ENCODE measurements at places on chromosomes 7 and 10.

DNA sequence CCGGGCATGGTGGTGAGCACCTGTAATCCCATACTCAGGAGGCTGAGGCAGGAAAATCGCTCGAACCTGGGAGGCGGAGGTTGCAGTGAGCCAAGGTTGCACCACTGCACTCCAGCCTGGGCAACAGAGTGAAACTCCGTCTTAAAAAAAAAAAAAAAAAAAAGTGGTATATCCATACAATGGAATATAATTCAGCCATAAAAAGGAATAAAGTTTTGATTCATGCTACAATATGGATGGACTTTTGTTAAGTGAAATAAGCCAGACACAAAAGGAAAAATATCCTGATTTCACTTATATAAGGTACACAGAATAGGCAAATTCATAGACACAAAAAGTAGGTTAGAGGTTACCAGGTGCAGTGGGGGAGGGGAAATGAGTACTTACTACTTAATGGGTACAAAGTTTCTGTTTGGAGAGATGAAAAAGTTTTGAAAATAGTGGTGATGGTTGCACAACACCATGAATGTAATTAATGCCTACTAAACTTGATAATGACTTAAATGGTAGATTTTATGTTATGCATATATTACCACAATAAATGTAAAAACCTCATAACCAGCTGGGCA, 53.9 kb downstream of the FGFR2 start:
- DNase-seq = no peak

DNA sequence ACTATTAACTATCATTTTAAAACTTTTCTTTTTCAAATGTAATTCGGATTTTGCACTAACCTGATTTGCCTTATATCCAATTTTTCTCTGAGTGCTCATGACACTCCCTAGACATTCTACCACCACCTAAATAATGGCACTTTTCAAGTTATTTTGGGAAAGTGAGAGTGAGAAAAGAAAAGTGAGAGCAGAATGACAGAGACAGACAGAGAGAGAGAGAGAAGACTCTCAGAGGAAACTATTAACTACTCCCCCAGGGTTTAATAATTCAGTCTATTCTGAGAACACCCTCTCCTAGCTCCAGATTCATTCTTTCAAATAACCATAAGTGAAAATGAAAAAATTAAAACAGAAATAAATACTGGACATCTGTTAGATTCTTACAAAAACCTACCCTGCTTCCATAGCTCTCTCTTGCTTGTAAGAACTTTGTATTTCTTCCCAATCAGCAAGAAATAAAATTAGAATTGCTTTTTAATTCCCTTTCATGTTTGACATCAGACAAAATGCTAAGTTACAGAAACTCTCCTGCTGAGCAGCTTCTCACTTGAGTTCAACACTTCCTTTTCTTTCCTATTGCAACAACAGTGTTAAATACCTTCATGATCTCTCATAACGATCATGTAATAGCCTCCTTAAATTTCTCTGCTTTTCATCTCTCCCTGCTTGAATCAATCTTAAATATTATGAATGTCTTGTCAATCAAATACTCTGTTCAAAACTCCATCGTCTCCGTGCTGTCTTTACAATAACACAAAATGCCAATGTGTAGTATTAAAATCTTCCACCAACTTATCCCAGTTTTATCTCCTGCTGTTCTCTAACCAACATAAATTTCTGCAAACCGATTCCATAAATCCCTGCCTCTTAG, 191.7 kb downstream of the SEMA3E start:
- no peak for DNase-seq

GRCh38 chr7:23106823-23107663, 1.5 kb downstream of the KLHL7 start:
- DNase-seq = no peak

DNA sequence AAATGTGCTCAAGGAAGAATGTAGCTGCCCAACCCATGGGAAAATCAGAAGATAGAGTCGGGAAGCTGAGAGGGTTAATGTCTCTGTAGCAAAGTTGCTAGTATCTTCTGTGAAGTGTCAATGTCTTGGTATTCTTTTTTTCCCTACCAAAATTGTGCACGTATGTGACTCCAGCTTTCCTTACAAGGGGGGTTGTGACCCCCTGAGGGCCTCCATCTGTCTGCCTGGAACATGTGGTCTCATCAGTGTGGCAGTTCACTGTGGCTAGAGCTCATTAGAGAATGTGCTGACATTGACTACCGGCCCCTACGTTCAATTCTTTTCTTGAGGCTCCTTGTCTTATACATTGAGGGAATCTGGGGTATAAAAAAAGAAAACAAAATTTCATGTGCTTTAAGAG, 725.2 kb upstream of the CELF2 start:
- no peak for DNase-seq
